NCI-H1930 (cell line): ENCODE measurements at places on chromosomes 5 and 9.
A peak's percentile ranks its signal among the peaks of the same experiment; 100 is the strongest.

DNA sequence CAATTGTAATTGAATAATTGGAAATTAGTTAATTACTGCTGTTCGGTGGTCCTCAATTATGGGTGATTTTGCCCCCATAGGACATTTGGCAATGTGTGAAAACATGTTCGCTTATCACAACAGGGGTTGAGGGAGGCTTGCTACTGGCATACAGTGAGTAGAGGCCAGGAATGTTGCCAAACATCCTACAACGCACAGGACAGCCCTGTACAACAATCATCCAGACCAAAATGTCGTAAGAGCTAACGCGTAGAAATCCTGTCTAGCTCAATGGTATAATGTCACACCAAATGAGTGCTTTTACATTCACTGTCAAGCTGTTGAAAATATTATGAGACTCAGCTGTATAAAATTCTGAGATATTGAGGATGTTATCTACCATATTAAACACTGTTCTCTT, 464.4 kb upstream of the TUSC1 start:
- DNase-seq = no peak

DNA sequence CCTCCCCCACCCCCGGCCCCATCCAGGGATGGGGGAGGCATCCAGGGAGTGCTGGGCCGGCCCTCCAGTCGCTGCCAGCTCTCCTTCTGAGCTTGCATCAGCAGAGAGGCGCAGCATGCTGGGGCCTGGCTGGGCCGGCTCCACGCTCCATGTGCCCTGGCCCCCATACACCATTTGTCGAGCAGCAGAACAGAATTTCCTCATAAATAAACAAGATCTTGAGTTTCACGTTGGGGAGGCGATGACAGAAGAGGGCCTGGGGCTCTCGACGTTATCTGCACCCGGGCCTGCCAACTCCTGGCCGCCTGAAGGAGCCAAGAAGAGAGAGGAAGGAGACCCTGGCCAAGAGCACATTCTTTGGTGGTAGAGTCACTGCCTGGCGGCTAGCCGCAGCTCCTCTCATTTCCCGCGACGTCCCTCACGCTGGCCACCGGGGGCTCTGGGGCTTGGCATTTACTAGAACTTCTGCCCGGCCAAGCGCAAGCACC, 177.0 kb downstream of the FGF18 start:
- DNase-seq = no peak

GRCh38 chr9:123257276-123257675, 11.1 kb downstream of the STRBP start:
- DNase-seq = no peak

- DNase-seq = no peak
Measured at GRCh38 chr5:166784545-166785078, 1506.8 kb upstream of the WWC1 start.

DNA sequence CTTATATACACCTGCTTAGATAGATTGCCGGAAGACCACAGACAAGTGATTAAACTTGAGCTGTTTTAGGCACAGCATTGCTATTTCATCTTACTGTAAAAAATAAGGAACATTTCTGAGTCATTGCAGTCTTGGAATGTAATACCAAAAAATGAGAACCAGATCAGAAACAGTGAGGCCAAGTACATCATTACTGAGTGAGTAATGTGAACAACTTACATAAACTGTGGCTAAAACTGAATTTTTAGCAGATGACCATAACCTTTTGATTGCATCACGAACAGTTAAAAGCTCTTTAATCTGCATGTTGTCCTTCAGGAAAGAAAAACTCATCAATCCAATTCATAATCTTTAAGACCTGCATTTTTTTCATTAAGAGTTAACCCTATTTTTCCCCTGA, 157.1 kb upstream of the FGF10 start:
- DNase-seq = no peak

DNA sequence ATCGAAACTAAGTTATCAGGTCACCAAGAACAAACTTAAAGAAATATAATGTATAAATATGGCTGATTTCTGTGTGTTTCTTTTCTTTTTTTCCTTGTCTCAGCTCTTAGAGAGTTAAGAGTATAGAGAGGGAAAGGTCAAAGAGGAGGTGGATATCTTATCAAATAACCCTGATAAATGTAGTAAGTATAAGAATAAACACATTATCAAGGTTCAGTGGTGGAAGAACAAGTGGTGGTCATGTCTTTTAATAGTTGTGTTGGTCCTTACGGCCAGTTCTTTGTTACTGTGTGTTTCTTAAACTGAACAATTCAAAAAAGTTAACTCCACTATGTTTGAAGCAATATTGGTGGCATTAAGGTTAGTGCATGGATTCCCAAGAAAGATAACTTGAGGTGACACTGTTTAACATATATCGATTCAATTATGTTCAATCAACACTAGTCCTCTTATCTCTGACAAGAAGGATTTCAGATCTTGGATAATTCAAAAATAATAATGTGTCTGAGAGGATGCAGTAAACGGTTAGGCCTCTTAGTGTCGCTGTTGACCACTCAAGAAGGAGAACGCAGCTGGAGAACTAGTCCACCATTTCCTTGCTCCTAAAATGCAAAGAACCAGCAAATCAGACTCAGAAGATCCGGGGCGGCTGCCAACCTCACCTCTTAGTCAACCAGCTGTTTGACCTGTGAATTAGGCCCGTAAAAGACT, at the start of gene PCDHGA3:
Gene PCDHGA3, plus strand, starts transcription at position 588 of the 711 bp plus-strand sequence. CDS start 205 bp downstream, outside the sequence.
- DNase-seq = no peak

DNA sequence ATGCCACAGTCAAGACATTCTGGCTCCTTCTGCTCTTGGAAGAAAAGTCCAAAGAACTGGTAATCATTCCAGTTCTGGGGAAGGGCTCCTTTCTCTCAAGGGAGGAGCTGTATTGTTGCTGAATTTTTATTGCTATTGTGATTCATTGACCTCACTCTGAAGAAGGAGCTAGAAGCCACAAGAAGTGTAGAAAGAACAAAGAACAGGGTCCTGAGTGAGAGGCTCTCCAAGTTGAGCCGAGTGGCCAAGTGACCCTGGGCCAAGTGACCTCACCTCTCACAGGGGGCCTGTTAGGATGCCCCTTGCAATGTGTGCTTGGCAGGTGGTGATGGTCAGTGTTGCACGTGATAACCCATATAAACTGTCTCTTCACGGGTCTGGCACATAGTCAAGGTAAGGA, 173.3 kb downstream of the FGF18 start:
- DNase-seq = no peak

GRCh38 chr9:86801246-86801645, 146.1 kb downstream of the GAS1 start:
- no peak for DNase-seq

- DNase-seq = no peak
Measured at GRCh38 chr5:108561416-108562204, 179.7 kb upstream of the FBXL17 start.

DNA sequence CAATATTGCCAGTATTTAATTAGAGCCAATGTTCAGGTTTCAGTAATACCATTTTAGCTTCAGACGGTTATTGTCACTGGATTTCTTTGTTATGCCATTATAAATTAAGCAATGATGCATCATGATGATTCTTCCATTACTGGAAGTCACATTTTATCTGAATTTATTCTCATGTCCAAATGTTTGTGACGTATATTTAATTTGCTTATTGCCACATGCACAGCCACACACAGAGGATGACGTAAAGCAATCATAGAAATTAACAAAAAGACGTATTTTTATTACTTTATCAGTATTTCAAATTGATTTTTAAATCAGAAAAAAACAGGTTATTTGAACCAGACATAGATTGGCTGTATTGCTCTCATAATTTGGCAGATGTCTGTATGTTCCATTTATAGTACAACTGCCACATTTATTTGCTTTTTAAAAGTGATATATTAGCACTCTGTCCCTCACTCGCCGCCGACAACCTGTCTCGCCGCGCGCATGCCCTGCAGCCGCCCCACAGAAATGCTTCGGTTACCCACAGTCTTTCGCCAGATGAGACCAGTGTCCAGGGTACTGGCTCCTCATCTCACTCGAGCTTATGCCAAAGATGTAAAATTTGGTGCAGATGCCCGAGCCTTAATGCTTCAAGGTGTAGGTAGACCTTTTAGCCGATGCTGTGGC, 970.9 kb downstream of the CDH12 start:
- no peak for DNase-seq

GRCh38 chr5:68243681-68244080, 28.1 kb downstream of the PIK3R1 start:
- DNase-seq = no peak

DNA sequence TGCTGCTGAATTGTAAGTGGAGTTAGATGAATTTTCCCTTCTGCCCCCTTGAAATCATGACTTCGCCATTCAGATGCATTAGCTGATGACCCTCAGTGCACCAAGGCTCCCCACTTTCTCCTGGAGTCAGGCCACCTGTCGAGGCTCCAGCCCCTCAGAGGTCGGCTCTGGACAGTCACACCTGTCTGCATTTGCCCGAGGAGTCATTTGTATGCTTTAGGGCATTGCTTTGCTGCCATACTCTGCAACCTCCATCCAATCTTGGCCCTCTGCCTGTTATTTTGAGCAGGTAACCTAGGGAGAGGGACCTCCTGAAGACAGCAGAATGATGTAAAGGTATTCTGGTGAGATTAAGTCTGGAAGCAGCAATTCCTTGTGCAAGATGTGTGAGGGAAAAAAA, 144.8 kb downstream of the MACROH2A1 start:
- no peak for DNase-seq

- DNase-seq = no peak
Measured at GRCh38 chr5:56376128-56376527, 143.0 kb upstream of the ANKRD55 start.

- DNase-seq = no peak
Measured at GRCh38 chr9:80651044-80651443, 1038.3 kb downstream of the TLE1 start.

GRCh38 chr9:127451858-127452656, 747 bp downstream of the LRSAM1 start:
- DNase-seq = no peak

GRCh38 chr9:120761006-120761405, 32.2 kb downstream of the FBXW2 start:
- DNase-seq = no peak

DNA sequence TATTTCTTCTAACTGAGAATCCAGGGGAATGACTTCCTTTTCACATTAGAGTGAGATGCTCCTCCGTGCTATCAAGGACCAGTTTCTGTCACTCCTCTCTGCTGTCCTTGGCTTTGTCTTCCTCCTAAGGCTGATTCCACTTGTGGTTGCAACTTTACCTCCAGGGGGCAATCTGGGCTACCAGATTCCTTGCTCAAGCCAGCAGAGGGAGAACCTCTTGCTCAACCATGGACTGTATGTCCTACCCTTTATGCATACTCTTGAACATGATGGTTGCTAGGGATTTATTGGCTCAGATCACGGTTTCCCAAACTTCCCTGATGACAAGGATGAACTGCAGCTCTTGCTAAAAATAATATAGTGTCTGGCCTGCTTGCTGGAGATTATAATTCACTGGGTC, 24.0 kb downstream of the NNT start:
- DNase-seq = peak; percentile 65

DNA sequence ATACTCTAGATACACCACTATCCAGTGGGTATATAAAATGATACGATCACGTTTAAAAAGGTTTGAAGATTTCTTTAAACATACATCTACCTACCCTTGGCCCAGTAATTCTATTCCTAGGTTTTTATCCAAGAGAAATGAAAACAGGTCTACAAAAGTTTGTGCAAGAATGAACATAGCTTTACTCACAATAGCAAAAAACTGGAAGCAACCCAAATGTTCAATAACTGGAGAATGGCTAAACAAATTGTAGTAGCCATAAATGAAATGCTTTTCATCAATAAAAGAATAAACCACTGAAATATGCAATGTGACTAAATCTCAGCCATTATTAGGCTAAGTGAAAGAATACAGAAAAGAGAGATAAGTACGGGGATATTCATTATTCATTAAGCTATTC, 438.9 kb downstream of the ARHGEF28 start:
- no peak for DNase-seq

GRCh38 chr5:142853682-142854081, 83.5 kb downstream of the ARHGAP26 start:
- no peak for DNase-seq

GRCh38 chr9:8822667-8823025, 1023.1 kb upstream of the DMAC1 start:
- DNase-seq = no peak

- DNase-seq = no peak
Measured at GRCh38 chr9:93960221-93960970, 5.2 kb upstream of the BARX1 start.

DNA sequence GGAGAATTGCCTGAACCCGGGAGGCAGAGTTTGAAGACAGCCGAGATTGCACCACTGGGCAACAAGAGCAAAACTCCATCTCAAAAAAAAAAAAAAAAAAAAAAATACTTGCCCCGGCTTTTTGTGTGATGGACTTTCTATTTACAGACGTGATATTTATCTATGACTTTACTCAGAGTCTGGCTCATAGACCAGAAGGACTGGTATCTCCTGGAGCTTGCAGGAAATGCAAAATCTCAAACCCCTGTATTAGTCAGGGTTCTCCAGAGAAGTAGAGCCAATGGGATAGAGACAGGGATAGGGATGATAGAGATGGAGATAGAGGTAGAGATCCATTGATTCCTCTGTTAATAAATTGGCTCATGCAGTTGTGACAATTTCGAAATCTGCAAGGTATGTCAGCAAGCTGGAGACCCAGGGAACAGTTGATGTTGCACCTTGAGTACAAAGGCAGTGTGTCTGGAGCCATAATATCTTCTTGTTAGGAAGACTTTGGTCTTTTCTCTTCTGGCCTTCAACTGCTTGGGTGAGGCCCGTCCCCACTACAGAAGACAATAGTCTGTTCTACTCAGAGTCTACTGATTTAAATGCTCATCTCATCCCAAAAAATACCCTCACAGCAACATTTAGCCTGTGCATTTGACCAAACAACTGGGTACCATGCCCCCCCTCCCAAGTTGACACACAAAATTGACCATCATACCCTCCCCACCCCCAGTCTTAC, 195.4 kb upstream of the MSX2 start:
- DNase-seq = no peak

DNA sequence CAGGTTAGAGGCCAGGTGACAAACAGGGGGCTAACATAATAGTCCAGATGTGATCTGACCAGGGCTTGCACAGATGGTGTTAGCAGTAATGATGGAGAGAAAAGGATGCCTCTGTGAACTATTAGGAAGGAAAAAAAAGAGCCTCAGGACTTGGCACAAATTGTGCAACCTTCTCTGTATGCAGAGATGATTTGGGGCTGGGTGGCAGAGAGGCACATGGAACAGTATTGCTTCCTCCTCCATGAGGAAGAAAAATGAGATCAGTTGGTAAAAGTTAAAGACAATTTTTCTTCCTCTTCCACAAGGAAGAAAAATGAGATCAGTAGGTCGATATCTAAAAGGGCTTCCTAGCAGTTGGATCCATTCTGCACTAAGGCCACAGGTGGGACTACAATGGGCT, 13.9 kb upstream of the ANXA6 start:
- DNase-seq = no peak

DNA sequence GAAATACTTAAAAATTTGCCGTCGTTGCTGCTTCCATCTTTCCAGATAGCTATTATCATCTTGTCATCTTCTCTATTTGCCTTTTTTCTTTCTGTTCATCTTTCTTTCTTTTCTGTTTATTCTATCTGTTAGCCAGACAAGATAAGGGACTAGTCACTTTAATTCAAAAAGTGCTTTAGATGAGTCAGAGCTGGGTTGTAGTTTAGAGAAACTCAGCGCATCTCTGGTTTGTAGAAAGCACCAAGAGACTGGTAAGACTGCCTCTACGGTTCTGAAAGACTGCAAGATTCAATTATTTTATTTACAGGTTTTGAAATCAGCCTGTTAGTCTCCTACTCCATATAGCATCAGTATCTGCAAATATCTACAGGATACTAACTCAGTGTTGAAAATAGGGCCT, 562.8 kb upstream of the RIOK2 start:
- no peak for DNase-seq
